ENCODE measurements at places on chromosomes 12 and 14.
A peak's percentile ranks its signal among the peaks of the same experiment; 100 is the strongest.

DNA sequence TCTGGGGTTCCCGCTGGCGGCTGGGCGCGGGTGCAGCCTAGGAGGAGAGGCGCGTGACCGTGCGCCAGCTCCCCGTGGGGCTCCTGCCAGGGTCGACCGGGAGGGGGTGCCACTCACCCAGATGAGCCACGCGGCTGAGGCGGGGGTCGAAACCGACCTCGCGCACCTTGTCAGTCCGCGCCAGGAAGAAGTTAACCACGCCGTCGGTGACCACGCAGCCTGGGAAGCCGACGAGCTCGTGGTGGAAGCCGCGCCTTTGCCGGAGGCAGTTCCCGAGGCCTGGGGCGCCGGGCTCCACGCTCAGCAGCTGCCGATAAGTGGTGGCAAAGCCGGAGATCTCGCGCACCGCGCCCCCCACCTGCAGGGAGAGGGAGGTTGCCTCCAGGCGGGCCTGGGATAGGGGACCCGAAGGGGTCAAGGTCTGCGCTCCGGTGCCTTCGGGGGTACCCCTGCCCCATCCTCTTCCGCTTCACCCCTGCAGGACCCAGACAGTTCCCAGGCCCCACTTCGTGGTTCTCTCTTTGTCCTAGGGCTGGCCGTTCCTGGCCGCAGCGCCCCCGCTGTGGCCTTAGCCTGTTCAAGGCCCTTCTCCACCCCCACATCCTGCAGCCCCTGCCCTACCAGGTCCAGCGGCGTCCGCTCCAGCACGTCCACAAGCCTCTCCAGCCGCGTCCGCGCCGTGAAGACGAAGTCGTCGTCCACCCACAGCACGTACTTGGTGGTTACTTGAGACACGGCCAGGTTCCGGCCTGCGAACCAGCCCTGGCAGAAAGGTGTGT lies 5.3 kb downstream of the B4GALNT1 start:
- DNase-seq, result no peak

GRCh38 chr12:2691006-2691344 lies 103.8 kb upstream of the FKBP4 start:
- DNase-seq, result no peak

- DNase-seq, result no peak
Observed at GRCh38 chr14:65446159-65446558, 33.6 kb downstream of the FUT8 start.

- no peak for DNase-seq
Observed at GRCh38 chr12:42958291-42958674, 368.7 kb upstream of the PRICKLE1 start.

- no peak for DNase-seq
Observed at GRCh38 chr12:44765796-44766195, 110.3 kb downstream of the NELL2 start.

- DNase-seq, result no peak
Observed at GRCh38 chr14:74621556-74621955, 9.5 kb upstream of the LTBP2 start.

GRCh38 chr12:49260166-49260565 lies 4.7 kb upstream of the TUBA1C start:
- no peak for DNase-seq

DNA sequence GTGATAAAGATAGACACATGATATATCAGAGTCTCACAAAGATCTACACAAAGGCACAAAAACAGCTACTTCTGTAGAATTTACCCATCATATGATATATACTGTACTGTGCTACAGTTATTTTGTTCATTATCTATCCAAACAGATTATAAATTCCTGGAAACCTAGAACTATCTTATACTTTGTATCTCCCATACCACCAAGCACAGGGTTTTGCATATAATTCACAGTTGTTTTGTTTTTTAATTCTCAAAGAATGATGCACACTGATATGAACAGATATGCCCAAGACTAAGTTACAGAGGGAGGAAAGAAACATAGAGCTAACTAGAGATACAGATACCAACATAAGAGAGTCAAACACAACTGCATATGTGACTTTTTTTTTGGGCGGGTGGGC lies 3.4 kb downstream of the PRKAG1 start:
- DNase-seq, result no peak

GRCh38 chr14:50559990-50560930 lies at the start of gene ATL1:
TSS of gene ATL1 (plus strand) at chr14:50560145. CDS start at chr14:50560266, 121 bp downstream.
- peak; percentile 30 for DNase-seq

DNA sequence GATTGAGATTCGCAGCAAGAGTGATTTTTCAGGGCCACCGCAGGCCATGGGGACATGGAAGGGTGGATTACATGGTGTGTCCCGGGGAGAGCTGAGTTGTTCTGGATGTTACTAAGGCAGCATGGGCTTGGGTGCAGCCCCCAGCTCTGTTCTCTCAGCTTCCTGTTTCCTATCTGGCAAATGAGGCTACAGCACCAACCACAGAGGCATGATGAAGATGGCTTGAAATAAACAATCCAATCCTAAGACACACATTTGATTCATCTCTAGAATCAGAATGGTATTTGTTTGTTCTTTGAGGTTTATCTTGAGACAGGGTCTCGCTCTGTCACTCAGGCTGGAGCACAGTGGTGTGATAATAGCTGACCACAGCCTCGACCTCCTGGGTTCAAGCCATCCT lies 21.6 kb downstream of the GLTP start:
- no peak for DNase-seq
